ENCODE measurements at places on chromosomes 2 and 18.

GRCh38 chr2:43004879-43005244 is 212.5 kb upstream of the HAAO start:
- DNase-seq: no peak

DNA sequence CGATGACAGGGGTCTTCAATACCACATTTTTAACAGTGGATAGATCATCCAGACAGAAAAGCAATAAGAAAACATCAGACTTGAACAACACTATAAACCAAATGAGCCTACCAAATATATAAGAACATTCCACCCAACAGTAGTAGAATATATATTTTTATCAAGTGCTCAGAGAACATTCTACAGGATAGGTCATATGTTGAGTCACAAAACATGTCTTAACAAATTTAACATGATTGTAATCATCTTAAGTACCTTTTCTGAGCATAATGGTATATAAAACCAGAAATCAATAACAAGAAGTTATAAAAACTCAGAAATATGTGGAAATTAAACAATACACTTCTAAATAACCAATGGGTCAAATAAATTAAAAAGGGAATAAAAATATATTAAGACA is 194.0 kb upstream of the CYP26B1 start:
- DNase-seq: no peak

GRCh38 chr2:233429175-233429897 is 75.0 kb downstream of the DGKD start:
- DNase-seq: no peak

GRCh38 chr2:46769809-46770208 is 145.8 kb downstream of the MCFD2 start:
- DNase-seq: no peak
